Cardiac fibroblast (primary cell): ENCODE measurements at places on chromosomes 7 and 10.

DNA sequence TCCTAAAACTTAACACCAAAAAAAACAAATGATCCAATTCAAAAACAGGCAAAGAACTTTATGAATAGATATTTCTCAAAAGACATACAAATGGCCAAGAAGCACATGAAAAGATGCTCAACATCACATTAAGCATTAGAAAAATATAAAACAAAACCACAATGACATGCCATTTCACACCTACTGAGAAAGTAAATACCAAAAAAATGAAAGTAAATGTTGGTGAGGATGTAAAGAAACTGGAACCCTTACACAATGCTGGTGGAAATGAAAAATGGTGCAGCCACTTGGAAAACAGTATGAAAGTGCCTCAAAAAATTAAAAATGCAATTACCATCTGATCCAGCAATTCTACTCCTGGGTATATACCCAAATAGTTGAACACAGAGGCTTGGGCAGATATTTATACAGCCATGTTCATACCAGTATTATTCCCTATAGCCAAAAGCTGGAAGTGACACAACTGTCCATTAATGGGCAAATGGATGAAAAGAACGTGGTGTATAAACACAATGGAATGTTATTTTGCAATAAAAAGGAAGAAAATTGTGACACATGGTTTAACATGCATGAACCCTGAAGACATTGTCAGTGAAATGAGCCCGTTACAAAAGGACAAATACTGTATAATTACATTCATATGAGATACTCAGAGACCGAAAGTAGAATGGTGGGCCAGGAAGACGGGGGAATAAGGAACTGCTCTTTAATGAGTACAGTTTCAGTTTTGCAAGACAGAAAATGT, 89.0 kb downstream of the JMJD1C start:
- peak; percentile 69 for DNase-seq

GRCh38 chr10:31928549-31929260, at the start of gene ARHGAP12:
Gene ARHGAP12, minus strand, starts transcription at chr10:31928831. Its CDS starts 19,976 bp downstream, at chr10:31908855.
- DNase-seq = peak; percentile 90

DNA sequence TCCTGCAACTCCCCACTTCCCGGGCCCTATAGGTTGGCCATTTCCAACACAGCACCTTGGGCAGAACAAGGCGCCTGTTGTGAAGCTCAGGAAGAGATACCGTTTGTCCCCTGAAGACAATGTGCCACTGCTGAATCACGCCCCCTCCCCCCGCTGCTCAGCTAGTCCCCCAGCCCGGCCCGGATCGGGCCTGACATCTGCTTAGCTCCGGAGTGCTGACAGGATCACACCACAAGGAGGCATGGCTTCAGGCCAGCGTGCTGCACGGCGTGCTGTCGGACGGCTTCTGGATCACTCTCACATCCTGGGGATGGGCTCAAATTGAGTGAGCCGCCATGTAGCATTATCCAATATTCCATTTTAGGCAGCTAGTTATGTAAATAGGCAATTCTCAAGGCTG, 62.1 kb upstream of the EFCAB10 start:
- no peak for DNase-seq

- DNase-seq = no peak
Observed at GRCh38 chr10:133235932-133236331, 1.7 kb upstream of the VENTX start.

GRCh38 chr10:125024497-125025234, 82.7 kb downstream of the ZRANB1 start:
- no peak for DNase-seq
